CD4-positive, alpha-beta memory T cell (primary cell): ENCODE measurements at places on chromosomes 1 and 21. TPM values are rescaled to one million over a fixed set of nuclear protein-coding genes. Genes with fewer than 3 reads are reported as not detected.

The RIT1 gene
- 20.4 TPM for polyA plus RNA-seq

The POU3F1 gene
- polyA plus RNA-seq: 0.08 TPM

The OR6K3 gene
- polyA plus RNA-seq: not detected

The GBP6 gene
- polyA plus RNA-seq: 0.17 TPM

The BSND gene
- not detected for polyA plus RNA-seq

The NMNAT1 gene
- polyA plus RNA-seq: 6.3 TPM

The TNFAIP8L2 gene
- 42.3 TPM for polyA plus RNA-seq

The WNT2B gene
- polyA plus RNA-seq: 0.23 TPM

The GNPAT gene
- 35.7 TPM for polyA plus RNA-seq
